ENCODE measurements at places on chromosomes 3 and 15.

- DNase-seq, result peak; percentile 8
These were observed 466.6 kb downstream of the RAP2B start for GRCh38 chr3:153628591-153628990.

GRCh38 chr3:117238806-117239205 lies 529.2 kb downstream of the TUSC7 start:
- no peak for DNase-seq

DNA sequence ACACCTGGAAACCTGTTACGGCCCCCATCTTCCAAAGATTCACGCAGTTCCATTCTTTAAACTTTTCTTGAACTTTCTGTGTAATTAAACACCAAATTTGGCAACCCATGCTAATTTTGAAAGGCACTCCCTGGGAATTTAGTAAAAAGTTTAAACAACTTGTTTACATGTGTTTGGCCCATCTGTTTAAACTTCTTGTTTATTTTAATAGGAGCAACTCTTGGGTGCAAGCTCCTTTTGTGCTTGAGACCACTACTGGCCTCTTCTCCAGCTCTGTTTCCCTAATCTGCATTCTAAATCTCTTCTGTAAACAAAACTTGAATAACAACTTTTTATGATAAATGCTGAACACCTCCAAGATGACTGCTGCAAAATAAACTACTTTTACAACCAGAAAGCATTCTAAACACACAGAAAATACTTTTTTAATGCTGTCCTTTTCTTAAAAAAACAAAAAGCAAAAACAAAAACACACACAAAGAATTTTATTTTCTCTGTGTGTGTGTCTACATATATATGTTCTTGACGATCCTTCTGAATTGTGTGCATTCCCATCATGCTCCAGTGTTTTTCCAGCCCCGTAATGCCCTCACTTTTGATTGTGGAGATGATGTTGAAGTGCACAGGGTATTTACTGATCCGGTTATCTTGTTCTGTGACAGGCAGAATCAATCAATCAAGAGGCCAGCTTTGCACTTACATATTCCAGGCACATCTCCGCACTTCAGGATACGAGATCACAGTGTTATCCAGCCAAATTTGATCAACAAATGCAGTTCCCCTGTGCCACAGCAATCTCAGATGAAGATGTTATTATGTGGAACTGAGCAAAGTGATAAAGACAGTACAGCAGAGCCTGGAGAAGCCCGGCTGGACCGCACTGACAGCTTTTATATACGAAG lies 416.9 kb downstream of the FOXP1 start:
- no peak for DNase-seq

- peak; percentile 60 for DNase-seq
These were observed at the start of gene MAPKAPK3 for GRCh38 chr3:50617096-50617791. Gene MAPKAPK3 (plus strand): TSS chr3:50617151. CDS start chr3:50617566, 415 bp downstream.

GRCh38 chr3:115577000-115577399 lies 46.3 kb upstream of the GAP43 start:
- no peak for DNase-seq

DNA sequence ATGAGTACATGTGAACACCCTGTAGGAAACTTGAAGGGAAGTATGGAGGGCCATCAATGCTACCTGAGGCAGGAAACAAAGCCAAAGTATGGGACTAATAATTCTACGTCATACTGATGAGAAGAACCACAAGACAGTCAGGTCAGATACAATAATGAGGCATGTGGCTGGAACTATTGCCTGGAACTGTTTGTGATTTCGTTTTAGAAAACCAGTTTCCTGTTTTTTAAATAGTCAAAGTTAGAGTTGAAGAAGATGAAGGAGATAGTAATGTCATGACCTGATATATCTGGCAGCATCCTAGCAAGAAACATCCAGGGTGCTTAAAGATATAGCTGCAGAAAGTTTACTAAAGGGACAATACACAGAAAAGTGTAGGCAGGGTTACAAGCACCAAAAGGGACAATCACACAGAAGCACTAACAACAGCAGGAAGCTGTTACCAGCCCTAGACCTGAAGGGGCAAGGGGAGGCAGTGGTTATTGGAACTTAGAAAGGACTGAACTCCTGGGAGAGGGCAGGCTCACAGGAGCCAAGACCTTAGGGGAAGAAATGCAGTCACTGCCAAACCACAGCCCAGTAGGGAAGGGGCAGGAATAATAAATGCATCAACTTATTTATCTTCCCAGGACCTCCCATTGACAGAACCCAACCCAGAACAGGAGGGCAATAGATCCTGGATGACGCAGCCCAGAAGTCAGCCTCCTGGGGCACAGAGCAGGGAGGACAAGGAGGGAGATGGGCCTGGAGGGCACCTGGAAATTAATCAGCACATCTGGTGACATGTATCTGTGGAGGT lies 302.1 kb upstream of the STT3B start:
- DNase-seq, result no peak

Measured in activated CD4-positive, alpha-beta T cell treated with anti-CD3 and anti-CD28 coated beads for 36 hours (primary cell).